Right ventricle myocardium superior (tissue), 1 donor: ENCODE measurements at places on chromosomes 2 and 18. TPM values are rescaled to one million over a fixed set of nuclear protein-coding genes. Genes with fewer than 3 reads are reported as not detected.

DNA sequence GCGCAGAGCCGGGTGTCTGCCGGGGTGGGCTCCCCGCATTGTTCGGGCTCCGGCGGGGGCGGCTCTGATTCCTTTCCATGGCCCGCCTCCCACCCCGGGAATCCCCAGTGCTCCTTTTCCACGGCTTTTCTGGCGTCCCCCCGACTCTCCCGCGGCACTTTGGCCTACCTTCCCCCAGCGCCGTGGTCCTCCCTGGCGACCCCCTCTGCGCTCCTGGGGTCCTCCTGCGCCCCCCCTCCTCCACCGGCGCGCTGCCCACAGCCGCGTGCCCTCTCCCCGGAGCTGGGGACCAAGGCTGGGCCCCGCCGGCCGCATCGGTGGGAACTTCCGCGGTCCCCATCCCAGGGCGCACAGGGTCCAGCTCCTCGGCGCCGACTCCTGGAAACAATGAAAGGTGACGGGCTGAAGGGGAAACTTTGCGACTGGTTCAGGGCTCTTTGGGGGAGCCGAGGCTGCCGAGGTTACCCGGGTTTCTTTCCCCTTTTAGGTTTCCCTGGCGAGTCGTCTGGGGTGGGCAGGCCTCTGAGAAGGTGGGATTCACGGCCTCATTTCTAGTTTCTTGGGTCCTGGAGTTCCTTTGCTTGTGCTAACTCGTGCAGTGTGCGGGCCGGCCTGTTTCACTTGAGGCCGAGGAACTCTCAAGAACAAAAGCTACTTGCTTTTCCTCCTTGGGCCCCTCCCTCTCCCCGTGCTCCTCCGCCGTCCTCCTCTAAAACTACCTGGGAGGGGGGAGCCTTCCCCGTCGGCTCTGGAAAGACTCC lies 2.2 kb downstream of the TGIF1 start:
- DNase-seq = peak; percentile 62

- no peak for DNase-seq
Observed at GRCh38 chr2:119190321-119191111, 32.0 kb upstream of the C1QL2 start.

DNA sequence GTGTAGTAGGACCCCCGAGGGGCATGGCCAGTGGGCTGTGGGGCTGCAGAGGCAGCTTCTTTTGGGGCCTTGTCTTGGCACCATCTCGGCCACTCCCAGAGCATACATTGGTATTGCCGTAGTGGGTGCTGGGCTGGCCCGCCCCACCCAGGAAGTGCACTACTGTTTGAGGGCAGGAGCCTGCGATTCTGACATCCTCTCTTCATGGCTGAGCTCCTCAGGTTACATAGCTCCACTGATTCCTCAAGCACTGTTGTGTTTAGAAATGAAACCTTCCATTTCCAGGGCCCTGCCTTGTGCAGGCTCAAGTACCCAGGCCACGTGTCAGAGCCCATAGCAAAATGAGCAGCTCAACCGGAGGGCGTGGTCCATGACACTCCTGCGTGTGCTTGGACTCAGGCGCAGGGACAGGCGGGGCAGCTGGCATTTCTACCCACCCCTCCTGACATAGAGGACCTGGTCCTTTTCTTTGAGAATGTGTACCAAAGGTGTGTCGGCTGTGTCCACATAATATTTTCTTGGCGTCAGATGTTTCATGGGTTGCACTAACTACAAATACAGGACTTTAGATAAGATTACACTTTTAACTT lies 67.9 kb downstream of the DGKD start:
- DNase-seq = no peak

DNA sequence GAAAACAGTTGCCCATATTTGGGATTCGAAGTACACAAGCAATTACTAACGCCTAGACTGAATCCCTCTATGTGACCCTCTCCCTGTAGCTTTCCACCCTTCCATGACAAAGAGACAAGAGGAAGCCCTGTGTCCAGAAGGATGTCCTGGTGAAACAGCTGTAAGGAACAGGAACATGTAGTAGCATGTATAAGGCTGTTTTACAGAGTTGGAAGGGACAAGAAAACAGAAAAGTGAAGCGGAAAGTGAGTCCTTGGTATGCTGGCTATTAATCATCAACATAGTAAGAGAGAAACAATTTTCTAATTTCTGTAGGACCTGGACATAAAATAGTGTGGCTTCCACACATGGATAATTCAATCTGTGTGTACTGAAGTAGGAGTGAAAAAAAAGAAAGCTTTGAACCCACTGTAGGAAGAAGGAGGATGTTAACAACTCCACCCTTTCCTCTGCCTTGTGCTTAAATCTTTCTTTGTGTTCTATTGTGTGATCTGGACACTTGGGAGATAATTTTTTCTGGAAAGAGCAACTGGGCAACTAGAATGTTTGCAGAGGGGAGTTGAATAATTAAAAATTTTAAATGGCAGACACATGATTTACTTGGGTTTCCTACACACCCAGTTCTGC lies 162.3 kb upstream of the ZSWIM2 start:
- DNase-seq = no peak

GRCh38 chr2:129915303-129915840 lies 64.1 kb upstream of the RAB6C start:
- DNase-seq = no peak

DNA sequence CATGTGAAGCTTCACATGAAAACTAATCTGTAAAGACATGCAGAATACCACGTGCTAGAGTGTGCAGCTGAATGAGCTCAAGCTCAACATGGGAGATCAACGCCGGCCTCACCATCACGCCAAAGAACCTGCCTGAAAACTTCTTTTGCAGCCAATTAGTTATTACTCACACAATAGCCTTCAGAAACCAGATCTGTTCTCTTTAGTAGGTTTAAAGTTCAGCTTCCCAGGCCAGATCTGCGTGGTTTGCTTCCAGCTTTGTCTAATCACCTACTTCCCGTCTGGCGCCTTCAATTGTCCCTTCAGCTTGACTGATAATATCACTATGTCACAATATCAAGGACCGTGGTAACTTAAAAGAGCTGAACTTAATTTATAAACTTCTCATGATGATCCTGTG lies 68.0 kb upstream of the ZNF236 start:
- DNase-seq = no peak

GRCh38 chr2:170680172-170680941 lies 34.8 kb upstream of the SP5 start:
- DNase-seq = no peak

DNA sequence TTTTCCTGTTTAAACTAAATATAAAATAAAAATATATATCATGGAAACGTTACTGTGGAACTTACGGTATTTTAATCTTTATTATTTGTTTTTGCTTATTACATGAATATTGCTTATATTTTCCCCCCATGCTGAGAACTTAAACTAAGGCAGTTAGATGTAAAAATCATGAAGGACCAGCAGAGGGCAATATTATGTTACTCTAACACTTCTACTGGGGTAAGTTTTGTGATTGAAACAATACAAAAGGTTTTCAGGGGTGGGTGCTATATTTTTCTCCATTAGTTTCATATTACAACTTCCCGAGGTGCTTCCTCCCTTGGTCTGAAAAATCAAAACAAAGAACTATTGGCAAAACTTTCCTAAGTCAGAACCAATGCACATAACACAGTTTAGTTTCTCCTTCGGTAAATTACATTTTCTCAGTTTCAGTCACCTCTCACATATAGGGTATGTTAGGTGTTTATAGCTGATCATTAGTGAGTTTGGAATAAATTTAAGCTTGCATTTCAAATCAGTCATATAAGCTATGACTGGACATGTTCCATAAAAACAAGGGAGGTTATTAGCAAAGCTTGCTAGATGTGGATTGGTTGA lies 54.8 kb downstream of the ZNF407 start:
- DNase-seq = no peak

DNA sequence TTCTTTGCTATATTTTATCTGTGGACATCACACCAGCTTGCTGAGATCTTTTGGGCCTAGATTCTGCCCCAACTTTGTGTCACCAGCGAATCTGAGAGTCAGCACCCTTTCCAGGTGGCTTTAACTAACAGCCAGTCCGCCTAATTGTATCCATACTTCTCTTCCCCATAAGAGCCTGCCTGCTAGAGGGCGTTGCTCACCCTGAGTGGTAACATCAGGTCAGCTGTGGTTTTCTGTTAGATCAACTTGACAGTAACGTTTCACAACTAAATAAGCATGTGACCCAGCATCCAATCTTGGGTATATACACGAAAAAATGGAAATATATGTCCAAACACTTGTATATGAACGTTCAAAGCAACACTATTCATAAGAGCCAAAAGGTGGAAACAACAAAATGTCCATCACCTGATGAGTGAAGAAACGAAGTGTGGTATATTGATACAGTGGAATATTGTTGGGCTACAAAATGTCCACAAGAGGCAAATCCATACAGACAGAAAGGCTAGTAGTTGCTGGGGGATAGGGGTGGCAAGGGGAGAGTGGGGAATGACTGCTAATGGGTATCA lies 24.9 kb downstream of the EFHD1 start:
- no peak for DNase-seq

DNA sequence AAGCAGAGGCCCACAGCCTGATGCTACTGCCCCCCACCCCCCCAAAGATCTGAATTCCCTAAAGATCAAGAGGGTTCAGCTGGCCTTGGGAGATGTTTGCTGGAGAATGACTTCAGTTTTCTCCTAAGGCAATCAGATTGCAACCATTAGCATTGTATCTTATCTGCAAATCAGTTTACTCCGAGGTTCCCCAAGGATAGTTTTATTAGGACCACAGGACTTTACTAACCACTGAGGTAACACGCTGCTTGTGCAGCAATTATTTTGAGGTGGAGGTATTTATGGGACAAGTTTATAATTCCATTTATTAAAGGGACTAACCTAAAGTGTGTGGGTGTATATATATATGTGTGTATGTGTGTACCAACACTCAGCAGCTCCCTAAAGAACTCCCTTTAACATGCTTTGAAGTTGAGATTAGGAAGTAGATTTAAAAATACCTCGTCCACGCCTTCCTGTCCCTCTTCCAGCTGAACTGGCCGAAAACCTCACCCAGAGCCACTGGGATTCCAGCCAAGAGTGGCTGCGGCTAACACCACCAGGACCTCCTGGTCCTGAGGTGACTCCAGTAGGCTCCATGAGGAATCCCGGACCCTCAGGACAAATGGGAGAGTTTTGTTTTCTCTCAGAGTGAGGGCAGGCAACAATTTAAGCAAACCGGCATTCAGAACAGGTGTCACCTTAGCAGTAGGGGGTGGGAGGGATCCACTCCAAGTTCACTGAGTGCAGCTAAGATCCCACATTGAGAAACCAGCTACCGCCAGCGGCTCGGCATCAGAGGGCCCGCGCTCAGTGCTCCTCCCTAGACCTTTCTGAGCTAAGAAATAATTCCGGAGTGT lies 3.0 kb upstream of the DLX1 start:
- no peak for DNase-seq

- DNase-seq = peak; percentile 74
Observed at GRCh38 chr2:66433945-66434678, 813 bp upstream of the MEIS1 start.

DNA sequence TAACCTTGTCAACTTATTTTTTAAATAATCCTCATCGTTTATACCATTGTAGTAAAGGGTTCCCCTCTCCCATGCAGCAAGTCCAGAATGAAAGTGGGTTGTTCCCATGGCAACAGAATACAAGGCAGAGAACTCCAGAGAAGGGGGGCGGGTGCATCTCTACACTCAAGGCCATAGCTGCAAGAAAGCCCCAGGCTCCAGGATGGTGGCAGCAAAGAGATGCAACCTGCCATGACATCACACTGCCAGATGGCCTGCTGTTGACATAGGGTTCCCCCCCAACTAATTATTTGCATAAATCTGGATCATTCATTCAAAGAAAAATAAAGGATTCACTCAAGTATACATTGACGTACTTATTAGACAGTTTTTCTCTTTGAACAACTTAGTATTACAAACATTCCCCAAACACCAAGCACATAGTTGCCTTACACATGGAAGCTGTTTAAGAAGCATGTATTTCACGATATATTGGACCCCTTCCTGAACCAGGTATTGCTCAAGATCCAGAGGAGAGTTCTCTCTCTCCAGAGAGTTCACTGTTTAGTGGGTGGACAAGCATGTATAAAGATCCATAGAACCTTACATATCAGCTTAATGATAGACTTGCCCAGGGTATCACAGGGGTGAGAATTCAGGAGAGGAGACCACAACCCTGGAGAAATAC lies 87.4 kb upstream of the KLF7 start:
- no peak for DNase-seq

- DNase-seq = no peak
Observed at GRCh38 chr2:171173087-171173486, 12.4 kb upstream of the TLK1 start.

- DNase-seq = no peak
Observed at GRCh38 chr2:73892631-73893329, at the start of gene ACTG2. TSS of gene ACTG2 (plus strand) at chr2:73893008. CDS start at chr2:73901312, 8,304 bp downstream.

GRCh38 chr2:233250985-233251305 lies 528 bp upstream of the ATG16L1 start:
- no peak for DNase-seq

DNA sequence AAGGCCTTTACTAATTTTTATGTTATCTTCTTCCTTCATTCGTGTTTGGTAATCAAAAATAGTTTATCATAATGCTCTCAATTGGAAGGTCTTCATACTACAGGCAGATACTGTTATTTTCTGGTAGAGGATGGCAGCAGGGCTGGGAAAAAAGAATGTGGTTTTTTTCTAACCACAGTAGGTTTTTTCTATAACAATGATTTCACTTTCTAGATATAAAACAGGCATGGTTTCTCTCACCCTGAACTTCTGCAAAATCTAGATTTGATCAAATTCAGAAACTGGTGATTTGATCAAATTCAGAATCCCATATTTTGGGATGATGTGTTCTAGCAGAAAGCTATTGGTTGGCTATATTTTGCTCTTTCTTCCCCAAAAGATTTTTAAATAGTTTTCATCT lies 27.6 kb downstream of the BCL11A start:
- no peak for DNase-seq

DNA sequence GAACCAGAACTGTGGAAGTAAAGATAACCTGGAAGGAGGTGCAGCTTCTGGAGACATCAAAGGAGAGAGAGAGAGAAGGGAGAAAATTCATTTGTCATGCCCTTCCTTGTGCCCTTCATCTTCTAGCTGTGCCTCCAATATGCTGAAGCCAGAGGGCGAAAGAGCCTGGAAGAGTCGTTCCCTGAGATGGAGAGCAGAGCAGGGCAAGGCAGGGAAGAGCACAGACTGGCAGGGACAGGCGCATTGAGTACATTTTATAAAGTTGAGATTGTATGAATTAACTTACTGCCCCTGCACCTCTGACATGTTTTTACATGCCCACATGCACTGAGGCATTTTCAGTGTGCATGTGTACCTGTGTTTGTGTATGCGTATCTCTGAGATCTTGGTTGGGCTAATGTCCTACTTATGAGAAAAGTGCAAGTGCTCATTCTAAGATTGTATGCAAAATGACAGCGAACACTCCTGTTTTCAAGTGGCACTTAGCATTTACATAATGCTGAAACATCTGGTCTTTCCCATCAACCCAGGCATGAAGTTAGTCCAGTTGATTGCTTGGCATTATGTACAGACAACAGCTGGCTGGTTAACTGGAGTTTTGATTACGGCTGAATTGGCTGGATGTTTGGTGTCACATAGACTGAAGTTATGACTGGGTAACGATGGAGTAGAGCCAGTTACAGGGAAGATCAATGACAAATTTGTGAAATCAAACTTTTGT lies 23.7 kb upstream of the MMADHC start:
- DNase-seq = no peak

- DNase-seq = no peak
Observed at GRCh38 chr18:33605250-33605649, 27.2 kb downstream of the ASXL3 start.

The STAT4 gene
- 0.70 TPM for total RNA-seq

The LCT gene
- not detected for total RNA-seq

The GPR45 gene
- not detected for total RNA-seq

The STPG4 gene
- not detected for total RNA-seq

The SDC1 gene
- 0.11 TPM for total RNA-seq

The CFAP221 gene
- 0.67 TPM for total RNA-seq

The EVA1A gene
- 0.97 TPM for total RNA-seq

The FTCDNL1 gene
- total RNA-seq = 3.3 TPM

The CNTNAP5 gene
- total RNA-seq = not detected
